Left cardiac atrium (tissue), 4 donors: ENCODE measurements at places on chromosomes 4 and X. TPM values are rescaled to one million over a fixed set of nuclear protein-coding genes. Genes with fewer than 3 reads are reported as not detected.

ODAPH gene
- not detected for total RNA-seq

SLITRK2 gene
- total RNA-seq = 0.91 TPM

ITIH6 gene
- total RNA-seq = not detected

SLC6A8 gene
- total RNA-seq = 107 TPM

CLDN24 gene
- not detected for total RNA-seq

RPL9 gene
- total RNA-seq = 1,080 TPM

NHSL2 gene
- 6.1 TPM for total RNA-seq

PAGE2 gene
- total RNA-seq = not detected

TSPYL2 gene
- 37.4 TPM for total RNA-seq

DRD5 gene
- total RNA-seq = 0.47 TPM
